ENCODE measurements at places on chromosomes 7 and 10. TPM values are rescaled to one million over a fixed set of nuclear protein-coding genes. Genes with fewer than 3 reads are reported as not detected.

GRCh38 chr10:79425074-79425532, 20.3 kb downstream of the ZCCHC24 start:
- DNase-seq, result no peak
- H3K27me3 ChIP-seq, result no peaks in the 10 kb centered on the region
- no peak overlapping the region for H3K27ac ChIP-seq
- H3K36me3 ChIP-seq, result no peaks in the 10 kb centered on the region
- H3K4me1 ChIP-seq, result no peaks in the 10 kb centered on the region

DNA sequence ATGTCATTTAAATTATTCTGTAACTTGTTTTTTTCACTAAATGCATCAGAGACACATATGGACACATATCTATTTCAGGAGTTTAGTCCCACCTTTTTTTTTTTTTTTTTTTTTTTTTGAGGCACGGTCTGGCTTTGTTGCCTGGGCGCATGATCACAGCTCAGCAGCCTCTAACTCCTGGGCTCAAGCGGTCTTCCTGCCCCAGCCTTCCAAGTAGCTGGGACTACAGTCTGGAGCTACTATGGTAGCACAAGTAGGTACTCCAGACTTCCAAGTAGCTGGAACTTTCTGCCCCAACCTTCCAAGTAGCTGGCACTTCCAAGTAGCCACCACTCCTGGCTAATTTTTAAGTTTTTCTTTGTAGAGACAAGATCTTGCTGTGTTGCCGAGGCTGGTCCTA, 407.7 kb downstream of the GALNT17 start:
- H3K27ac ChIP-seq, result no peak overlapping the region
- H3K27me3 ChIP-seq, result no peaks in the 10 kb centered on the region
- no peak for DNase-seq
- H3K4me1 ChIP-seq, result no peaks in the 10 kb centered on the region
- H3K4me3 ChIP-seq, result no peak overlapping the region

PAPSS2 gene
- not detected for total RNA-seq

DNA sequence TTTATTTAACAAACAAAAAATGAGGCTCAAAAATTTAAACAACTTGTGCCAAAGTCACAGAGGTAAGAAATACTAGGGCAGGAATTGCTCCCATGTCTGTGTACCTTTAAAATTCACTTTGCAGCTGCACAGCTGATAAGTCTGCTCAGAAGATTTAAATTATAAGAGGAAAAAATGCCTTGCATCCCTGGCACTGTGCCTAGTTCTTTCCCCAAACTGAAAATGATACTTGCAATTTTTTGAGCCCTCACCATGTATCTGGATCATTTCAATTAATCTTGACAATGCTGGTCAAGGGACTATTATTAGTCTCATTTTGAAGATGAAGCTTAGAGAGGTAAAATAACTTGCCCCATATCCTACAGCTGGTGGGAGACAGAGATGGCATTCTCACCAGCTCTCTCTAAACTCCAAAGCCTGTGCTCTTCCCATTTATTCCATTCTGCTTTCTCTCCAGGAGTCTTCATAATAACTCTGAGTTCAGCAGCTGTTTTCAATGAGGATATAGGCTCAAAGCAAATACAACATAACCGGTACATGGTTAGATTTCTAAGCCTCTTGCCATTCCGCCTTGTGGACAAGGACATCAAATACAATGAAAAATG, 350.5 kb upstream of the LRRTM3 start:
- no peaks in the 10 kb centered on the region for H3K36me3 ChIP-seq
- no peaks in the 10 kb centered on the region for H3K4me1 ChIP-seq
- no peak overlapping the region for H3K27ac ChIP-seq
- no peaks in the 10 kb centered on the region for H3K27me3 ChIP-seq
- no peak overlapping the region for H3K4me3 ChIP-seq
- no peak for DNase-seq

GRCh38 chr7:105267244-105267643, 121.5 kb downstream of the SRPK2 start:
- peak; percentile 46 for DNase-seq
- H3K27ac ChIP-seq, result peak overlapping the region; percentile 16
- peaks cover 10% of the 10 kb centered on the region for H3K4me1 ChIP-seq

CCDC172 gene
- total RNA-seq, result not detected

- peaks cover 9% of the 10 kb centered on the region for H3K36me3 ChIP-seq
- no peak overlapping the region for H3K27ac ChIP-seq
- H3K4me1 ChIP-seq, result no peaks in the 10 kb centered on the region
- no peak overlapping the region for H3K4me3 ChIP-seq
- no peaks in the 10 kb centered on the region for H3K27me3 ChIP-seq
Measured at GRCh38 chr7:2785071-2785500, 59.0 kb downstream of the GNA12 start.

ITGA8 gene
- total RNA-seq, result not detected

GRCh38 chr10:106226142-106226541, 938.4 kb downstream of the SORCS1 start:
- H3K36me3 ChIP-seq, result no peaks in the 10 kb centered on the region
- H3K4me3 ChIP-seq, result no peak overlapping the region
- no peak for DNase-seq
- H3K27ac ChIP-seq, result no peak overlapping the region
- H3K4me1 ChIP-seq, result no peaks in the 10 kb centered on the region

SPDYE9 gene
- not detected for total RNA-seq

OLAH gene
- 0.34 TPM for total RNA-seq

GRCh38 chr7:6649241-6649961, 12.3 kb downstream of the ZNF316 start:
- no peak overlapping the region for H3K27ac ChIP-seq
- peaks cover 58% of the 10 kb centered on the region for H3K36me3 ChIP-seq
- no peaks in the 10 kb centered on the region for H3K27me3 ChIP-seq
- no peaks in the 10 kb centered on the region for H3K4me1 ChIP-seq

UPK3BL2 gene
- 115 TPM for total RNA-seq

- H3K27me3 ChIP-seq, result no peaks in the 10 kb centered on the region
- H3K36me3 ChIP-seq, result peaks cover 19% of the 10 kb centered on the region
- no peak overlapping the region for H3K4me3 ChIP-seq
Measured at GRCh38 chr7:66119245-66119850, 4.7 kb downstream of the CRCP start.

DNA sequence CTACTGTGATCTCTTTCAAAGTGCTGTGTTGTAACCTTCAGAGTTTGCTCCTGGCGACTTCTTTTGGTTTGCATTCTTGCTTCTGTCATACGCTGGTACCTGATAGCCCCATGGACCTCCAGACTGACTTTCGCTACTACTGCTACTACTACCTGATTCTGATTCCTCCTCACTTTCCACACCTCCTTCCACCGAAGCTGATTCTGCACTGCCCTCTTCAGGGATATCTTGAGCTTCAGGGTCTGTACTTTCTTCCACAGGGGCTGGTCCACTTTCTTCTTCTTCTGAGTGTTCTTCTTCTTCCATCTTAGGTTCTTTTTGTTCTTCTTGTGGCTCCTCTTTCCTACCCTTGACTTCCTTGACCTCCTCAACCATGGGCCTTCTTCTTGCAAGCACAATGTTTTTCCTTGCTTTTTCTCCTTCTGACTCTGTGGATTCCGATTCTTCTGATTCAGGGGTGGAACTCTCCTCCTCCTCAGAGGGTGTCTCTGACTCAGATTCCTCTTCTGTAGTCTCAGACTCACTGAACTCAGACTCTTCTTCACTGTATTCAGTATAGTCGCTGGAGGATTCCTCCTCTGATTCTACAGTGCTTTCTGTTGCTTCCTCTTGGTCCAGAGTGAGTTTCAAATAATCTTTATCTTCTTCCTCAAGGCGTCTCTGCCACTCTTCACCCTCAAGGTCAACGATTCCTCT, 992.2 kb downstream of the PCDH15 start:
- H3K27ac ChIP-seq, result no peak overlapping the region
- no peak for DNase-seq
- H3K36me3 ChIP-seq, result no peaks in the 10 kb centered on the region
- no peaks in the 10 kb centered on the region for H3K27me3 ChIP-seq

- H3K4me3 ChIP-seq, result no peak overlapping the region
- H3K4me1 ChIP-seq, result no peaks in the 10 kb centered on the region
- peaks cover 2% of the 10 kb centered on the region for H3K27me3 ChIP-seq
- H3K36me3 ChIP-seq, result no peaks in the 10 kb centered on the region
- H3K27ac ChIP-seq, result no peak overlapping the region
- DNase-seq, result no peak
Measured at GRCh38 chr10:35592441-35592840, 12.7 kb upstream of the GJD4 start.

ZNF488 gene
- total RNA-seq, result not detected

TRIM50 gene
- total RNA-seq, result 0.17 TPM

DNA sequence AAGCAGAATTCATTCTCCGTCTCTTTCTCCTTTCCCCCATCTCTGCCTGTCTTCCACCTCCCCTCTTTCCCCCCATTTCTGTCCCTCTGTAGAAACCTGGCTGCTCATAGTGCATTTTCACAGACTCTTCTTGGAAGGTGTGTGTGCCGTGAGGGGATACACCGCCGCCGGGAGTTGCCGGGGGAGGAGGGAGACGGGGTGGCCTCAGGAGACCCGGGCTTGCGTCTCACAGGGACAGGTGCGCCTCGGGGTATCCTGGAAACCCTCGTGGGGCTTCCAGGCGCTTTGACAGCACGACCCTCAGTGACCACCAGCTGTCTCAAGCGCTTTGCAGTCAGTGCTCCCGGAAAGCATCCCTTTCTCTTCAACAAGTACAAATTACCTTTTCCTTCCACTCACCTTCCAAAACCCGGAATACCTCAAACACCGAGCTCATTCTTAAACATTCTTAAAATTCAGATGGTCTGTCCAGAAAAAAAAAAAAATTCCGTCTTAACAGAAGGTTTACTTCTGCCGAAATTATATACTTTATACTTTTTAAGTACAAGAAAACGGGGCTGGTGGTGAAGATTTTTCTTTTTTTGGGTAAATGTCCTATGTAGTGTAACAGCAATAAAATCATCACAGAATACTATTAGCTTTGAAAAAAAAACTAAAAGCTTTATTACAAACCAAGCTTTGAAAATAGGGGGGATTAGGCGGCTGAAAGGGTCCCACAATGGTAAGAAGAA, 8.2 kb downstream of the EMX2 start:
- H3K27ac ChIP-seq, result no peak overlapping the region
- no peak for DNase-seq
- H3K36me3 ChIP-seq, result no peaks in the 10 kb centered on the region
- no peak overlapping the region for H3K4me3 ChIP-seq

GRCh38 chr10:68095153-68095552, 14.1 kb upstream of the MYPN start:
- H3K4me1 ChIP-seq, result no peaks in the 10 kb centered on the region
- no peaks in the 10 kb centered on the region for H3K27me3 ChIP-seq
- no peak overlapping the region for H3K27ac ChIP-seq
- DNase-seq, result no peak
- no peak overlapping the region for H3K4me3 ChIP-seq

- H3K36me3 ChIP-seq, result no peaks in the 10 kb centered on the region
- no peaks in the 10 kb centered on the region for H3K4me1 ChIP-seq
- H3K4me3 ChIP-seq, result no peak overlapping the region
- no peaks in the 10 kb centered on the region for H3K27me3 ChIP-seq
- no peak for DNase-seq
Measured at GRCh38 chr7:47344171-47344955, 237.5 kb downstream of the TNS3 start.

DNA sequence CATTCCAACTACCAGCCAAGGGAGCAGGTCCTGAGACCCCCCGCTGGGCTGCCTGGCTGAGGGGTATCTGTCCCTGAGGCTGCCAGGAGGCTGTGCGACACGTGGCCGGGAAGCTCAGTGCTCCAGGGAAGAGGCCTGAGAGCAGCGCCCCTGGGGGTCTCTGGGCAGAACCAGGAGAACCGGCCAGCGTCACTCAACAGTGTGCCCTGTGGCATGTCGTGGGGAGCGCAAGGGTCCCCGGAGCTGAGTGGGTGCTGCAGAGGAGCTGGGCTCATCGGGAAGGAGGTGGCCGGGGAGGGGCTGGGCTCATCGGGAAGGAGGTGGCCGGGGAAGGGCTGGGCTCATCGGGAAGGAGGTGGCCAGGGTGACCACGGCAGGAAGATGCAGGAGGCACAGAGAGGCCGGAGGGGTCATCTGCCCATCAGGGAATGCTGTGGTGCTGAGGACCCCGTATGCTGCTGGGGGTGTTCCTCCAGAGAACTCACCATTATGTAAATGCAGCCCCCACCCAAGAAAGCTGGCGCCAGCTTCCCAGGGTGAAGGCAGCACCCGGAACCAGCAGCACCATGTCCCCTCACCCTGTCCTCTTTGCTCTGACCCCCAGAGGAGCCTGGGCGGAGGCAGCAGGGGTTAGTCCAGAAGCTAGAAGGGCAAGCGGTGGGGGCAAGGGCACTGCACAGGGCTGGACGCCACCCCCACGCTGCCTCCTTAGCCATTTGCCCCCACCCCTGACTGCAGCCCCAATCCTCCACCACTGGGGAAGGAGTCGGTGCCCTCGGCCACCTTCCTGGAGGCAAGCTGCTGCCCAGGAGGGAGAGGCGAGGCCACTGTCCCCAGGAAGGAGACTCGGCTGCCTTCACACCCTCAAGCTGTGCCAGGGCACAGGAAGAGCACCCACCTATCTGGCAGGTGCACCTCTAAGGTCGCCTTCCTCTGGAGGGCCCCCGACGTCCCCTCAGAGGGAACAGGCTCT, 33.3 kb downstream of the CALML3 start:
- no peak overlapping the region for H3K4me3 ChIP-seq
- no peaks in the 10 kb centered on the region for H3K36me3 ChIP-seq
- no peaks in the 10 kb centered on the region for H3K27me3 ChIP-seq
- H3K27ac ChIP-seq, result no peak overlapping the region
- no peak for DNase-seq

DNA sequence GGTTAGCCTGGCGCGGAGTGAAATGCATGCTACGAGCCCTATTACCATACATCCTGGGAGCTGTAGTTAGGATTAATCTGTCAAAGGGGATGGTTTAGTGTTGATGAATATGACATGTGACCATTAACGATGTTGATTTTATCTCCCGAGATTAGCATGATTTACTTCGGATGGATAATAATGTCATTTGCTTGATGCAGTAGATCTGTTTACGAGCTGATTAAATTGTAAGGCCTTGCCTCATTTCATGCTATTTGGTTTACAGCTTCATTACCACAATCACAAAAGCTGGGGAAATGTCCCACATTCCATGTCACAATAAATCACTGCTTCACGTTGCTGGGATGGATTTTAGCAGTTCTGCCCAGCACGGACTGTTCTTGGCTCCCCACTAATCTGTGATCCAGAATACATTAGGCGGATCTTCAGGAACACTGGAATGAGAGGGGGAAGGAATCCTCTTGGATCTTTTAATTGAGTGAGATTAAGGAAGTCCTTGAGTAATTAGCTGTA, 22.3 kb downstream of the ZNF503 start:
- H3K4me1 ChIP-seq, result no peaks in the 10 kb centered on the region
- no peak overlapping the region for H3K4me3 ChIP-seq
- DNase-seq, result no peak
- no peak overlapping the region for H3K27ac ChIP-seq
- H3K36me3 ChIP-seq, result no peaks in the 10 kb centered on the region

DPCD gene
- total RNA-seq, result 0.96 TPM

PDSS1 gene
- 4.5 TPM for total RNA-seq

DNA sequence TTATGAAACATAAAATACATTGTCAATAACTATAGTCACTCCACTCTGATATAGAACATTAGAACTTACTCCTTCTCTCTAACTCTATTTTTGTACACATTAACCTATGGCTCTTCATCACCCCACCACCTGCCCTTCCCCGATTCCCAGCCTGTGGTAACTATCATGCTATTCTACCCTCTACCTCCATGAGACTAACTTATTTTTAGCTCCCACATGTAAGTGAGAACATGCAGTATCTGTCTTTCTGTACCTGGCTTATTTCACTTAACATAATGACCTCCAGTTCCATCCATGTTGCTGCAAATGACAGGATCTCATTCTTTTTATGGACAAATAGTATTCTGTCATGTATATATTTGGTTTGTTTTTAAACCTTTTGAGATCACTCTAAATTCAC, 8.8 kb upstream of the NOD1 start:
- no peak overlapping the region for H3K4me3 ChIP-seq
- H3K27me3 ChIP-seq, result no peaks in the 10 kb centered on the region
- no peaks in the 10 kb centered on the region for H3K36me3 ChIP-seq
- H3K27ac ChIP-seq, result no peak overlapping the region
- no peak for DNase-seq
